ENCODE measurements at places on chromosomes 4 and X. TPM values are rescaled to one million over a fixed set of nuclear protein-coding genes. Genes with fewer than 3 reads are reported as not detected.
A peak's percentile ranks its signal among the peaks of the same experiment; 100 is the strongest.

GRCh38 chr4:181536196-181536746 is 706.9 kb upstream of the TENM3 start:
- no peak for DNase-seq

Gene TLR2
- total RNA-seq: 0.70 TPM

Gene FGB
- total RNA-seq: not detected

- DNase-seq: no peak
Observed at GRCh38 chr4:73419106-73420038, 15.3 kb downstream of the ALB start.

Gene CT45A1
- not detected for total RNA-seq

Gene MAGED4B
- total RNA-seq: 1.7 TPM

Gene TMSB15B
- 9.9 TPM for total RNA-seq

Gene PRDM5
- 0.35 TPM for total RNA-seq

DNA sequence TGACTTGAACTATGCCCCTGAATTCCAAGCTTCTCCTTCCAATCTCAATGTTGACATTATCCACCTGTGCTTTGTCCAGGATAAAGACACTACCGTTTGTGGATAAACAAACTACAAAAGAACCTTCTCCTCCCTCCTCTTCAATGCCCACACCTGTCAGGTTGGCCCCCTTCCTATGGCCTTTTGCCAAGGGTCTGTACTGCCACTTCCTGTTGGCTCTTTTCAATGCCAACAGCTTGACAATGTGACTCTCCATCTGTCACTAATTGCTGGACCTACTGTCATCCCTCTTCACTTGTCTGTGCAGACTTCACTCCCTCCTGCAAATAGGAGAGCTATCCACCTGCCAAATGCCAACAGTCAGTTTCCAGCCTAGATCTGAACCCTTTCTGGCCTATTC is 35.8 kb upstream of the MID1 start:
- no peak for DNase-seq

DNA sequence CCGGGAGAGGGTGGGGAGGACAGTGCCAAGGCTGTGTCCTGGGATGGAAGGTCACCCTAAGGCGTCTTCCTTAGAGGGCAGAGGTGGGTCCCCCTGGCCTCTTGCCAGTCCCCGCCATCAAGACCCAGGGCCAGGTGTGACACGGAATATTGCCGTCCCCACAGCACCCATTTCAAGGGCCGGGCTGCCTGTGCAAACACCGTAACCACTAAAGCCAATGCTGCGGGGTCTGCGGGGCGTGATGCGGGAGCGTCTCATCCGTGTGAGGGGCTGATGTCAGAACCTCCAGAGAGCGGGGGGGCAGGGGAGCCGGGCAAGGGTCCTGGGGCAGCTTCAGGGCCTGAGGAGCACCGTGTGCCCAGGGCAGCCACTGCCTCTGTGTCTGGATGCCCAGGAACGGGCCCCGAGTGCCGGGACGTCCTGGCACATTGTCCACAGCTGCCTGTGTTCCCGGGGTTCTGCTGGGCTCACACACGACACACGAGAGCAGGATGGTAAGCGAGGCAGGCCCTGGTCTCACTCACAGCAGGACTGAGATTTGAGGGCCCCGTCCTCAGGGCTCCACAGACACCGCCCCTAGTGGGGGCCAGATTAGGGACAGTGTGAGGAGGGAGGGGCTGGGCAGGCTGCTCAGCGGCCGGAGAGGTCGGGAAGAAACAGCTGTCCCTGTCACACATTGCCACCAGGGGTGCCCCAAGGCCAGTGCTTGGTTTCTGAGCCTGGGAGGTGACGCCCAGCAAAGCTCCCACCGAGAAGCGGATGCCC is 29.2 kb downstream of the NKX1-1 start:
- no peak for DNase-seq

Gene MAGEA1
- total RNA-seq: not detected

DNA sequence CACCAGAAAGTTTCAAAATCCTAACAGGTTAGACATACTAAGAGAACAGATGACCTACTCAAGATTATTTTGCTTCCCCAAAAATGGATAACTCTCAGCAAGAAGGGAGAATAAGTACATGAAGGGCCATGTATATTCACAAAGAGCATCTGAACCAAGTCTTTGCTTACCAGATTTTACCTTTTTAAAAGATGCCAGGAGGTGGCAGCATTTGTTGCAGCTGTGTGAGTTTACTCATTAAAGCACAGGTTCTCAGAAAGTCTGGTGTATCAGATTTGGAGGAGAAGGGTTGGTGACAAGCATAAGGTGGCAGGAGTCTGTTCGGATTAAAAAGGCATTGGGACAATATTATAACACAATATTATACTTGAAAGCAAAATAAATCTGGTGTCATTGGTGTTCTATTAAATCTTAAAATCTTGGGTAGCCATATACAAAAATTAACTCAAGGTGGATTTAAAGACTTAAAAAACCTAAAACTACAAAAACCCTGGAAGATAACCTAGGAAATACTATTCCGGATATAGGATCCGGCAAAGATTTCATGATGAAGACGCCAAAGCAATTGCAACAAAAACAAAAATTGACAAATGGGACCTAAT is 51.3 kb upstream of the NFKB1 start:
- peak; percentile 52 for DNase-seq

- DNase-seq: no peak
Observed at GRCh38 chr4:152218576-152218975, 317.3 kb downstream of the FBXW7 start.

DNA sequence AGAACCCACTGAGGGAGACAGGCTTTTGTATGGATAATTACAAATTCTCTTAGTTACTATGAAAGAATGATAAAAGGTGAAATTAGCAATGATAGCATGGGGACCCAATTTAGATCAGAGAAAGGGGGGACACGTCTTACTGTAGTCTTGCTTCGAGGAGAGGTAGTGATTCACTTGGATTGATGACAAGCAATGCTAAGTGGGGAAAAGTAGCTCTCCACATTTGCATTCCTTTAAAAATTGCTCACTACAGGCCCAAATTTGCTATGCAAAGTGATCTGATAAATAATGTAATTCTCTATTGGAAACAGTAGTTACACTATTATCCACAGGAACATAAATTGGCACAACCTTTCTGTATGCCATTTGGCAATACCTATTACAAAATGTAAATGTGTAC is 42.5 kb upstream of the MAP3K15 start:
- no peak for DNase-seq

Gene MUC7
- total RNA-seq: not detected

DNA sequence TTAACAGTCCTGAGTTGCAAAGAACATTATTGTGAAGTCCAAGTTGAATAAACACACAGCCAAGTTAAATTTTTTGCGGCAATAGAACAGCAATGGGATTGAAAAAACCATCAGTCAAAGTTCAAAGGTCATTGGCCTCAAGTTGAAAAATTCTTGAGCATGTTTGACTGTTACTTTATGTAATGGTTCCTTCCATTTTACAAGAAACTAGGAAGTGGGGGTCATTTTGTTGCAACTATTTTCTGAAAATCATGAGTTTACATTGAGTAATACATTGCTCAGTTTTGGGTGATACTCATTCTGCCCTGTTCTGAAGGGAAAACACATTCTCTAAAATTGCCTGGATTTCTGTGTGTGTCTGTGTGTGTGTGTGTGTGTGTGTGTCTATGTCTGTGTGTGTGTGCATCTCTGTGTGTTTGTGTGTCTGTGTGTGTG is 5.2 kb upstream of the IRF2 start:
- DNase-seq: no peak

DNA sequence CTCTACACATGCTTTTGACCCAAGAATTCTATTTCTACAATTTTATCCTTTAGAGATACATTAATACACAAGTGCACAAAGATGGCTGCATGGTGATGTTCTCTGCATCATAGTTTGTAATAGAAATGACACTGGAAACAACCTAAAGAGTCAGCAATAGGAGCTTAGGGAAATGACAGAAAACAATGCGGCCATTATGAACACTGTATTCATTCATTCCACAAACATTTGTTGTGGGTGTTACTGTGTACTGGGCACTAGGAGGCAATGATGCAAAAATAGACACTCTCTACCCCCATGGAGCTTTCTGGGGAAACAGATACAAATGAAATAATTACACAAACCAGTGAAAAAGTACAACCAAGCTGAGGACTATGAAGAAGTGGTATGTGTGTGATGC is 32.0 kb downstream of the IDS start:
- DNase-seq: no peak

- no peak for DNase-seq
Observed at GRCh38 chrX:8245411-8245810, 74.3 kb upstream of the VCX2 start.

DNA sequence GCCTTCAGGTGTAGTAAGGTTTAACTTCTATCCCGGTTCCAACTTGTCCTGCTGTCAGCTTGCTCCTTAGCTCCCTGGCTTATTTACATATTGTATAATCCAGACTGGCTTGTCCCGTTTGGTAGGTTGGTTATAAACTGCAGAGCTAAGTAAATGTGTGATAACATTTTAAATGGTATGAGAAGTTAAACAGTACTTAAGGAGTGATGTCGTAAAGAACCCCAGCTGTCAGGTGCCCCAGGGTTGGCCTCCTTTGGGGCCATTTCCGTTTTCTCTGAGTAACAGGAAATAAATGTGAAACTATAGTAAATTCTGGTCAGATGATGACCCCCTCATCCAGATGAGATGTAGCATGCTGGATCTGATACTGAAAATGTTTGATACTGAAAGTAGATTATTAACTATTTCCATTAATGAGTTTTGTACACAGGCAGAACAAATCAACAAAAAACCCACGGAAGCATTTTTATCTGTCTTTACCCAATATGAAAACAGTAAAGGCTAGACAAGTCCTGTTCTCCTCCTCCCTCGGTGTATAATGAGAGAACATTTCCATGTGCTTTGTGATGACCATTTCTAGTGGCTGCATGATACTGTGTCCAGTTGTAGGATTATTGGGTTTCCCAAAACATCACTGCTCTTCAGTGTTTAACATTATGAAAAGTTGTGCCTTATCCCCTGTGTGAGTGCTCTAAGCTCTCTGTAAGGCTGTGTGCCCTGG is 22.4 kb downstream of the GAB1 start:
- peak; percentile 52 for DNase-seq

Gene SHISA3
- total RNA-seq: 0.41 TPM

DNA sequence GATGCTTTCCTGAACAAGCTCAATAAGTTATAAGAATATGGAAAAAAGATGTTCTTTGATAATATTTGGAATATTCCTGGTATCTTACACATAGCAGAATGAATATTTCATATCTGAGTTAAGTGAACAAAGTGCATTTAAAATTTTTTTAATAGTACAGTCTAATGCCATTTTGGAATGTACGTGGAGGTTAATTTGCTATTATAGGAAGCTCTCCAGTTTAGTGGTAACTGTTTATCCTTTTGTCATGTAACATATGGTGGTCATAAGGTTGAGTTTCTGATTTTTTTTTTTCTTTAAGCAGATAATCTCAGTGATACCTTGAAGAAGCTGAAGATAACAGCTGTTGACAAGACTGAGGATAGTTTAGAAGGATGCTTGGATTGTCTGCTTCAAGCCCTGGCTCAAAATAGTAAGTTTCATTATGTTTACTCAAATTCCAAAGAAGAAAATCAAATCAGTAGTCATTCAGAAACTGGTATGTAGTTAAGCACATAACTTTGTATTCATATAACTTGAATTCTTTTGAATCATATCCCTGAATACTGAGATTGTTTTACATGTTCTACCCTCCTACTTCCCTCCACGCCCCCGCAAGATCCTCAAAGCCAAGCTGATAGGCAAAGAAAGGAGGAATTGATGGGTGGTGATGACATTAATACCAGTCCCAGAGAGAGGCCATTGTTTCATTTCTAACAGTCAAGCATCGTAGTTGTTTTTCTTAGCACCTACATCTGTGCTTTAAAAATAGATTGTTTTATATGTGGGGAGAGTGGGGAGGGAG is 32.1 kb downstream of the RAP1GDS1 start:
- DNase-seq: peak; percentile 11

Gene CC2D2A
- total RNA-seq: not detected

DNA sequence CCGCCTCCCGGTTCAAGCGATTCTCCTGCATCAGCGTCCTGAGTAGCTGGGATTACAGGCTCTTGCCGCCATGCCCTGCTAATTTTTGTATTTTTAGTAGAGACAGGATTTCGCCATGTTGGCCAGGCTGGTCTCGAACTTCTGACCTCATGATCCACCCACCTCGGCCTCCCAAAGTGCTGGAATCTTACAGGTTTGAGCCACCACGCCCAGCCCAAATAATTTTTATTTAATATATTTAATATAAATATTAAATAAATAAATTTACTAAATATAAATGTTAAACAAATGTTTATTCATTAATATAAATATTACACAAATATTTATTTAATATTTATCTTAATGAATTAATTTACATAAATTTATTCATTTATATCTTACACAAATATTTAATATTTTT is 120.2 kb downstream of the SHOX start:
- DNase-seq: no peak

Gene RBMXL3
- not detected for total RNA-seq

Gene ATOH1
- total RNA-seq: not detected

Data from activated T-cell treated with anti-CD3 and anti-CD28 coated beads, Interleukin-2, amount 50 U/mL, for 72 hours (primary cell).